Kidney epithelial cell (primary cell): ENCODE measurements at places on chromosomes 5 and 9. TPM values are rescaled to one million over a fixed set of nuclear protein-coding genes. Genes with fewer than 3 reads are reported as not detected.

The HSD17B4 gene
- 74.0 and 95.2 TPM in 2 replicates for total RNA-seq

The CLPTM1L gene
- total RNA-seq, result 159 and 182 TPM in 2 replicates

The CSF1R gene
- 0.41 and 0.75 TPM in 2 replicates for total RNA-seq

The PCSK1 gene
- total RNA-seq, result not detected in 2 replicates

The BAAT gene
- not detected in 2 replicates for total RNA-seq

The ADAMTS12 gene
- 3.4 and 4.1 TPM in 2 replicates for total RNA-seq

The GPR151 gene
- total RNA-seq, result not detected in 2 replicates

The NSG2 gene
- not detected in 2 replicates for total RNA-seq

The TAF1L gene
- total RNA-seq, result under 0.01 TPM in 1 of 2 replicates, not detected in the other

The SLCO6A1 gene
- not detected in 2 replicates for total RNA-seq

The LVRN gene
- total RNA-seq, result under 0.01 TPM in 1 of 2 replicates, not detected in the other

The SLC24A2 gene
- total RNA-seq, result under 0.01 TPM in 1 of 2 replicates, not detected in the other

The DRD1 gene
- total RNA-seq, result 0.07 TPM in 1 of 2 replicates, not detected in the other
